ENCODE measurements at places on chromosomes 7 and 10. TPM values are rescaled to one million over a fixed set of nuclear protein-coding genes. Genes with fewer than 3 reads are reported as not detected.
A peak's percentile ranks its signal among the peaks of the same experiment; 100 is the strongest.

Gene NEUROG3
- total RNA-seq = not detected

Gene CTAGE4
- 0.06 TPM for total RNA-seq

Gene NKX1-2
- total RNA-seq = not detected

Gene CUEDC2
- 89.3 TPM for total RNA-seq

Gene ZNF736
- 11.0 TPM for total RNA-seq

Gene CAMK2G
- total RNA-seq = 16.4 TPM

Gene RELN
- total RNA-seq = 0.63 TPM

Gene ATOH7
- 0.11 TPM for total RNA-seq

Gene LIPJ
- total RNA-seq = not detected

Gene PHYH
- total RNA-seq = 37.0 TPM

DNA sequence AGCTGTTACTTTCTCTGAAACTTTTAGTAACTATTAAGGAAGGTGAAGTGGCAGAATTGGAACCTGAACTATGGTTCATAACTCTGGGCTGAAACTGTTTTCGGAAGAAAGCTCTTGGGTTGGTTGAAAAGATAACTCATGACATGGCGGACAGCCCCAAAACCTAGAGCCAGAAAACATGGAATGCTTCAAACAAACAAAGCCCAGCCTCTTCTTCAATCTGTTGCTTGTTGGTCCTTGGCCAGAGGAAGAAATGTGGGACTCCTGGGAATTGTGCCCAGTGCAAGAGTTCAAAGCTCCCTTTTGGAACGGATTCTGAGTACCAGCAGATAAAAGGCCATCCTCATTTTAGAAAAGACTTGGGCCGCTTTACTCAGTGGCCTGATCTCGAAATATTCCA, 52.9 kb upstream of the CACNB2 start:
- no peak for DNase-seq

GRCh38 chr7:158443014-158443687, 144.5 kb downstream of the PTPRN2 start:
- no peak for DNase-seq

- no peak for DNase-seq
Observed at GRCh38 chr7:135704698-135705097, 23.3 kb downstream of the SLC13A4 start.

DNA sequence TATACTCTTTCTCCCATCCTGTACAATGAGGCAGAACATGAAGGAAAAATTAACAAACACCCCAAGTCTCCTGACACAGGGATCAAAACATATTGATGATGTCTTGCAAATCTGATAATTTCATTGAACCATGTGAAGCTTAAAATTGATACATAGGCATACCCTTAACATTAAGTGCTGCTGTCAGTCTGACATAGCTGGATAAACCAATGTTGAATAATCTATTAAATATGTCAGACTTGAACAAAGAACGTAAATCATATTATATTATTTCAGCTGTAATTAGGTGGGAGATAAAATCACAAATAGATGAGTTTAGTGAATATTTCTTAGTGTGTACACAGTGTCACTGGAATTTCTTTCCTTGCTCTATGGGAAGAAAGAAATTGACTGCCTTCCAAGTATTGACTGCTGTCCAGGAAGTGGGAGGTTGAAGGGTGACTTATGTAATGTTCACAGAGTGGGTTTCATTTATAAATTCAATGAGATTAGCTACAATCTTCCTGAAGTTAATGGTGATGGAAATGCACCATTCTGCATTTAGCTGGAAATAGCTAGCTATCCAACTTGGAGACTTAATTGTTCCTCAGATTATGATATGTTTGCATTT, 170.8 kb downstream of the AUTS2 start:
- no peak for DNase-seq

GRCh38 chr7:73847941-73848723, 5.8 kb upstream of the METTL27 start:
- DNase-seq = no peak

DNA sequence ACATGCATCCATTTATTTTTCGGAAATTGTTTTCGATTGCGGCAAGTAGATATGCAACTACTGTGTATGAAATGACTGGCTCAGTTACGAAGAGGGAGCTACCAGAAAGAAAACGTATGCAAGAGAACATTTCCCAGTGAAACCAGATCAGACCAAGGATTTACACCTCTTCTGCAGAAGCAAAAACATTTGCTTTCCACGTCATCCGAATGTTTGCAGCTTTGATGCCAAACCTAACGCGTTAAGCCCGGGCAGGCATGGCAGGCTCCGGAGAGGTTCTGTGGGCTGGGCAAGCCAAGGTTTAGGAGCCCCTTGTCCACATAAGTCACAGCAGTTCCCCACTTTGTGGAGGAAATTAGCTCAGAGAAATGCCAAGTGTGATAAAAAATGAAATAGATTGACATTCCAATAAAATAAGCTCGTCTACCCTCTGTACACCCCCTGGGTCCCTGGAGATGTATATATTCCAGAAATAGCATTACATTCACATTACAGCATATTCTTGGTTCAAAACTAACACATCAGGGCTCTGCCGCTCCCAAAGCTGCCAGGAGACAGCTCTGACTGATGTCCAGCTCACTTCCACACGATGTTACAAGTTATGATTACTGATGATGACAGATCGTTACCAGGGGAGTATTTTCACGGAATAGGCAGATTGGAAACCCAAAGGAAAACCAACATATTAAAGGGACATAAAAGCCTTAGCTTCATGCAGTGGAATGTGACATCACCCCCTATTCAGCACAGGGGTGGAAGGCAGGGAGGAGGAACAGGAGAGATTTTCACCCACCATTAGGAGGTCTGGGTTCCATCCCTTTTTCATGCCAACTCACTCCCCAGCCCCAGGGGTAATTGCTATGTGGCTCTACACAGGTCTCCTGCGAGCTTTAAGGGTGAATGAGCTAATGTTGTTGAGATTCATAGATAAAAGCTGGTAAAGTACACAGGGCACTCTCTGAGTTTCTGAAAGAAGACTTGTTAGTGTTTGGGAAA, 81.5 kb downstream of the LYZL1 start:
- DNase-seq = peak; percentile 36

- no peak for DNase-seq
Observed at GRCh38 chr10:120819366-120819765, 31.8 kb upstream of the WDR11 start.

GRCh38 chr10:129730993-129731325, 233.1 kb downstream of the EBF3 start:
- DNase-seq = no peak

- DNase-seq = no peak
Observed at GRCh38 chr10:123642697-123643096, 23.5 kb upstream of the GPR26 start.

DNA sequence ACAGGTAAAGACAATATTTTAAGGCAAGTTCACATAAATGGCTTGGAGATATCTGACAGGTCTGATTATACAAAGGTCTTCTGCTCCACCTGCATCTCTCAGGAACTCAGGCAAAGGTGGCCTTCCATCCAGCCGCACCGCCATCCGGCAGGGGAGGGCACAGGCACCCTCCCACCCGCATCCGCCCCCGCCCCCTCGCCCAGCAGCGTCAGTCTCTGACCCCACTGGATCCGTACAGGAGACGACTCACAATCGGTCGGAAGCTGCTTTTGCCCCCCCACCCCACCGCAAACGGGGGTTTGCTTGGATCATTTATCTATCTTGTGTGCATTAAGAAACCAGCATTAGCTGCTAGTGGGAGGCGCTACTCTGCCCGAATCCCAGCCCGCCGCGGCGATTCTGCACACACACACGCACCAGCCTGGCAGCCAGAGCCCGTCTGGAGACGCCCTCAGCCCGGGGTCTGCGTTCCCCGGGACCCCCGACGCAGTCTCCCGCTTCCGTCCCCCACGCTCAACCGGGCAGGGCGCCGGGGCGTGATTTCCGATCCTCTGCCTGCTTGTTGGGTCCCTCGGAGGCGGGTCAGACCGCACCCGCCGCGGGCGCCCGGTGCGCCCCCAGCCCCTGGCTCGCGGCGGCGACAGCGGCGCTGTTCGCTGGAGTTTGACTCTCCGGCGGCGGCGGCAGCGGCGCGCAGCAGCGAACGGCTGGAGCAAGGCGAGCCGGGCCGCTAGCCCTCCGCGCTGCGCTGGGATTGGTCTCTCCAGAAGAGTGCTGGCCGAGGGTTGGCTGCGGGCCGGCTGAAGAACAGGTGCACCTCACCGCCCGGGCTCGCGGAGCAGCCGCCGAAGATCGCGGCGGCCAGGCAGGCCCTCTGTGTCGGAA, 820 bp upstream of the NRG3 start:
- DNase-seq = no peak

GRCh38 chr7:117871778-117872538, 1.3 kb downstream of the CTTNBP2 start:
- peak; percentile 10 for DNase-seq

- no peak for DNase-seq
Observed at GRCh38 chr7:111393011-111393754, 169.1 kb downstream of the IMMP2L start.

- DNase-seq = peak; percentile 68
Observed at GRCh38 chr7:47232751-47233412, 349.0 kb downstream of the TNS3 start.

- no peak for DNase-seq
Observed at GRCh38 chr7:37286454-37286832, 162.2 kb downstream of the ELMO1 start.

GRCh38 chr7:1226186-1226901, 6.3 kb upstream of the UNCX start:
- DNase-seq = no peak

DNA sequence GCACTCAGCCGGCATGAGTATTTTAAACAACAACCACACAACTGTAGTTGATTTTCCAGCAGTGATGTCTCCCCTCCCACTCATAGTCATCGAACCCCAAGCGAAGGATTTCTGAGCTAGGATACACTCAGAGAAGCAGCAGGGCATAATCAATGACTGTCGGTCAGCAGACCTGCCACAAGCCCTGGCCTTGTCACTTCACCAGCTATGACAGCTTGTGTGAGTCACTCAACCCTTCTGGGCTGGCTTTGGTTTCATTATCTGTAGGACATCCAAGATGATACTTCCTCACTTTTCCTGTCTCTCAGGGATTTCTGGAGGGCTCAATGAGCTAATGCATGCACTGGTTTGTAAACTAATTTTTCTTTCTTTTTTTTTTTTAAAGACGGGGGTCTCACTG, 22.0 kb upstream of the UBE3C start:
- no peak for DNase-seq

GRCh38 chr10:61888744-61889143, 12.8 kb upstream of the ARID5B start:
- peak; percentile 43 for DNase-seq

GRCh38 chr7:37977243-37977642, 56.8 kb downstream of the EPDR1 start:
- peak; percentile 75 for DNase-seq

DNA sequence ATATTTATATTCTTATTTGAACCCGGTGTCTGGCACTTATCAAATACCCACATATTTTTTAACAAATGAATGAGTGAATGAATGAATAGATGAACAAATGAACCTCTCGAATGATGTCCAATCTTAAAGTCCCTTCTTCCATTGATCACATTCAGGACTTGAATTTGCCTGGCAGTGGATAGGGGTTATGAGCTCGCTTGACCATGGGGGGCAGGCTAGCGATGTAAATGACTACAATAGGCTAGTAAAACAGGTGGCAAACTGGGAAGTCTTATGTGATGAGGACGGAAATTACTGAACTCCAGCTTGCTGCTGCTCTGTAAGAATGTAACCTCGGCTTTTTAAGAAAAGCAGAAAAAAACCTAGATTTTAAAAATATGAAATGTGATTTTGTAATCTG, 247.7 kb upstream of the DKK1 start:
- peak; percentile 3 for DNase-seq

GRCh38 chr10:4488904-4489303, 337.1 kb upstream of the AKR1E2 start:
- peak; percentile 7 for DNase-seq

DNA sequence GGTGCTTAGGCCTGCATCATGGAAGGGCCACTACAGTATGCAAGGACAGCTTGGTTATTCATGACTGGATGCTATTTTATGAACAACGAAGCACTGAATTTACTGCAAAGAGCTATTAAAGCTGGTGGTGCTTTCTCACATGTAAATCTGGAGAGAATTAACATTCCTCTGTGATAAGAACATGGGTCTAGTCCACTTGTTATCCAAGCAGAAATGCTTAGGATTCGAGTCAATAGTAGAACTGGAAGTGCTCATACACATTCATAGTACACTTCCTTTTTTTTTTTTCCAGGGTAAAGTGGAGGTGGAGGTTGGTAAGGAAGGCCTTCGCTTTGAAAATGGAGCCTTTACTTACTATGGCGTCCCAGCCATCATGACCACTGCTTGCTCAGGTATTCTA, 35.0 kb downstream of the CNNM1 start:
- DNase-seq = no peak

DNA sequence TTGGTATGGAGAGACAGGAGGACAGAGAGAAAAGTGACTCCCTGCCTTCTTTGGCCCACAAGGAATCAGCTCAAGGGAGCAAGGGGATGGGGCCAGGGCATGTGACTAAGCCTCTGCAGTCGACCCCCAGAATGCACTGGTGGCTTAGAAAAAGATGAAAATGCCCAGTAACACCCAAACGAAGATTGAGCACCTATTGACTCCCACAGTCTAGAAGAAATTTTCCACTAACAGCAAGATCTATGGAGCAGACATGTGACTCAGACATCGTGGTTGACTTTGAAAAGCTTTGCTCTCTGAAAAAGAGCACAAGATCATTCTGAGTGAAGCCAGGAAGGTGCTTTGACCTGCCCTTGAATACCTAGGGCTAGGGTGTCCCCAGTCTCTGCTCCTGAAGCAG, 586.0 kb downstream of the CALN1 start:
- no peak for DNase-seq

DNA sequence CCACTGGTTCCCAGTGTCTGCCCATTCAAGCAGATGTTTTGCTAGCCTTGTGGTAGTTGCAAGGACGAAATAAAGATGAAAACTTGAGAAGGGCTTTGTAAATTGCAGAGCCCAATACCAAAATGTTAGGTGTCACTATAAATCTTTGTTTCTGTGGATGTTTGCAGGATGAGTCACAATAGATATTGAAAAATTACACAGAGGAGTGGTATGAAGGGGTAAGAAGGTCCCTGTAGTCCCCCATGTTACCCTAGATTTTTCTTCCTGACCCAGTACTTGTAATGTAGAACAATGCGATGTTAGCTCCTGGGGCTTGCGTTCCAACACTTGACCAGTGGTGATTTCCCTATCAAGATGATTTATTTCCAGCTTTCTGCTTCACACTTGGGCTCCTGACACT, 102.6 kb upstream of the LYZL1 start:
- peak; percentile 0 for DNase-seq

- no peak for DNase-seq
Observed at GRCh38 chr10:25304606-25305005, 129.8 kb downstream of the GPR158 start.
